ENCODE measurements at places on chromosomes 6 and 20.

- DNase-seq, result no peak
These were observed 26.5 kb downstream of the GLO1 start for GRCh38 chr6:38676236-38676973.

DNA sequence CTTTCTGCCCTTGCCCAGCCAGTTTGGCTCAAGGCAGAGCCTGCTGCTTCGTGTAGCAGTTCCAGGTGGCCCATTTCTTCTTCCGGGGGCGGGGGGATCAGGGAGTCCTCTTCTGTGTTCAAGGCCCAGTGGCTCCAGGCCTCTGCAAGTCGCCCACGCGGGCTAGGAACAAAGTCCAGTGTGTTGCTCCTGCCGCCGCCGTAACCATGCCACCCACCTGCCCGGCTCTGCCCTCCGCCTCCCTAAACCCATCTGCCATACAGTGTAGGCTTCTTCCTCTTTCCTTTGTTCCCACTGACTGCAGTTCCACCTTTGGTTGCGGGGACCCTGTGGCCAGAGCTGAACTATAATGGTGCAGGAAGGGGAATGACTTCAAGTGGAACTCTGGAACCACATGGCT lies 43.9 kb upstream of the SRF start:
- no peak for DNase-seq

GRCh38 chr20:17990278-17990972 lies 21.6 kb downstream of the MGME1 start:
- DNase-seq, result no peak

GRCh38 chr6:41604006-41604405 lies 34.3 kb upstream of the MDFI start:
- DNase-seq, result no peak

GRCh38 chr6:105791583-105792318 lies 294.4 kb upstream of the PRDM1 start:
- no peak for DNase-seq

- no peak for DNase-seq
These were observed 953.9 kb downstream of the KIF16B start for GRCh38 chr20:15619341-15619740.

- DNase-seq, result peak; percentile 62
These were observed 651 bp upstream of the CCND3 start for GRCh38 chr6:41942067-41942851.

DNA sequence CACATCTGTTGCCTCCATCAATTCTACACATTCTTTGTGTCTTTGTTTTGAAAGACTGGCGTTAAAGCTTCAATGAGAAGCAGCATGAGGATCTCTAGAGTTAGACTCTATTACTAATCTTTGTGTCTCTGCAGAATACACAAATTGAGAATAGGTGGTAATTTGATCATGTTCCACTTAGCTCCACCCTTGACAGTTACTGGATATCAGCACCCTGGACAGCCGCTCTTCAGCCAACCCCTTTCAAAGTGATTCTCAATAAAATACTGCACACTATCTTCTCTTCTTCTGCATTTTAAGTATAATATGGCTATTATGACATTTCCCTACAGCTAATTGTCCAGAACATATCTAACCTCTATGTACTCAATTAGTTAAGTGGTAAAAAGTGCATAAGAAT lies 54.3 kb upstream of the CNR1 start:
- peak; percentile 1 for DNase-seq

GRCh38 chr6:142459271-142459670 lies 157.5 kb downstream of the ADGRG6 start:
- no peak for DNase-seq

GRCh38 chr20:15925376-15925775 lies 647.9 kb downstream of the KIF16B start:
- no peak for DNase-seq

- no peak for DNase-seq
These were observed 5.5 kb downstream of the CASP8AP2 start for GRCh38 chr6:89834884-89835792.

DNA sequence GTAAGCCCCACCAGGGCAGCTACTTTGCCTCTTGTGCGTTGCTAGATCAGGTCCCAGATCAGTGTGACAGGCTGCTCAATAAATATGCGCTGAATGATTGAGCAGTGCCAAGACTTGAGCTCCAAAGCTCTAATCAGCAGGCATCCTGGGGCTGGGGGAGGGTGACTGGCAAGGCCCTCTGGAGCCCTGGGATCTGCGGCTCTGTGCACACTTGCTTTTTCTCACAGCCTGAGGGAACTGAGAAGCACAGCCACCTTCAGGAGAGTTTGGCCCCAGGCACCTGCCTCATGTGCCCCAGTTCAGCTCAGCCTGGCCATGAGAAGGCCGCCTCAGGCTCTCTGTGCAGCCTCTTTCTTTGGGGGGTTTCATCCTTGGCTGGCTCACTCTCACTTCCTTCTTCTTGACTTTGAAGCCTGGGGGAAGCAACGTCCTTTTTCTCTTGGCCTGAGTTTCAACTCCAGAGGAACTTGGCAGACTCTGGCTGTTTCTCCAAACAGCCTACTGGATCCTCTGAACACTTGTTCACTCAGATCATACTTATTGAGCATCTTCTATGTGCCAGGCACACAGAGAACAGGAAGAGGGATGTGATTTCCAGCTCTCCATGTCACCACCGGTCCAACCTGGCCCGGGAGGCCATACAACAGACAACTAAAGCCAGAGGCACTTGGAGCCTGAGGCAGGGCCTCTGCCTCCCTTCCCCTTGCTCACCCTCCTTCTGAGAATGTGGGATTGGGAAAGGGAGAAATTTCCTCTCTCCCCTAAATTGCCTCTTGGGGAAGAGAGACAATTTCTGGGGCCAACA lies 114.0 kb downstream of the VEGFA start:
- DNase-seq, result no peak

- no peak for DNase-seq
These were observed 41.0 kb upstream of the GCNT2 start for GRCh38 chr6:10479939-10480700.

DNA sequence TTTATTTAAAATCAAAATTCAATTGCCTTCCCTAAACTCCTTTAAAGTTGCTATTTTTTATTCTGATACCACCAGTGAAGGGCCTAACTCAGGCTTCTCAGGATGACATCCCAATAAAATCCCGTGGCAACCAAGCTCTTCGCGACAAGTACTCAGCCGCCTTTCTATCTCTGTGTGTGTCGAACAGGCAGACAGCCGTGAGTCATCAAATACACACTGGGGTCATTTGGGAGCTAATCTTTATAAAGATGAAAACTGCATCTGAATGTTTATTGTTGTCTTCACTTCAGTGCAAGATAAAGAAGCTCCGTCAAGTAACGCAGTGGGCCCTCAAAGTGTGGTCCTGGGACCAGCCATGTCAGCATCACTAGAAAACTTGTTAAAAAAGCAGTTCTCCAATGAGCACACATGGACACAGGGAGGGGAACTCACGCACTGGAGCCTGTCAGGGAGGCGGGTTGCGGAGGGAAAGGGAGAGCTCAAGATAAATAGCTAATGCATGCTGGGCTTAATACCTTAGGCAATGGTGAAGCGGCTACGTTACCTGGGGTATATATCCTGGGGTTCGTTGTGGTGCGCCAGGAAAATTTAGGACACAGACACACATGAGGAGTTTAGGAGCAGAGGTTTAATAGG lies 119.3 kb downstream of the RNF144B start:
- no peak for DNase-seq

DNA sequence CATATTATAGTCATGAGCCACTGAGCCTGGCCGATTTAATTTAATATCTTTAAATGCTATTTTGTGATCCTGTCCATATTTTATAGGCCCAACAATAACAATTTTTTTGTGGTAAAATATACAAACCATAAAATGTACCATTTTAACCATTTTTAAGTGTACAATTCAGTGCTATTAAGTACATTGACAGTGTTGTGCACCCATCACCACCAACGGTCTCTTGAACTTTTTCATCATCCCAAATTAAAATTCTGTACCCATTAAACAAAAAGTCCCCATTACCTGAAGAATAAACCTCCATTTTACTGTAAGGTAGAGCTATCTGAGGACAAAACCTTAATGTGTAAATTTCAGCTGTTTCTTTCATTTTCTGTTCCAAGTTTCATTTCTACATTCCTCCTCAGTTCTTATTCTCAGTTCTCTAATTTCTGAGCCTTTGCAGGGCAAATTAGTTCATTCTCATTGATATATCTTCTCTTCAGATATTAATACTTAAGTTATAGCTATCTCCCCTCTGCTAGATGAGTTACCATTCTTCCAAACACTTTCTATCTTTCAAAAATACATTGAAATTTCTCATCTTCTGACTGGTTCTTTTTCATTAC lies 10.3 kb downstream of the MTO1 start:
- DNase-seq, result no peak

DNA sequence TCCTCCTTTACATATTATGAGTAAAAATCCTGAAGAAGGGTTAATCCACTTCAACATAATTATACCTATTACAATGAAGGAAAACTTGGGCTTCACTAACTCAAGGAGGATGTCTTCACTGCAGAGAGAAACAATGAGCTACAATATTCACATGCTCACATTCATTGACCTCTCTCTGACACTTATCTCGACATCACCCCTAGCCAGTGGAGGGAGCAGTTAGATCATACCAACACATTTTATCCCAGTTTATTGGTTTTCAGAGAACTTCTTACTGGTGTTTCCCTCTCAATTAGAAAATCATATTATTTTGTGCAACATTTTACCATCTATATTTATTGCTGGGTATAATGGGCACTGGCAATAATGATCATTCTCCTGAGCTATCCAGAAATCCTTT lies 646.5 kb downstream of the TENT5A start:
- no peak for DNase-seq

DNA sequence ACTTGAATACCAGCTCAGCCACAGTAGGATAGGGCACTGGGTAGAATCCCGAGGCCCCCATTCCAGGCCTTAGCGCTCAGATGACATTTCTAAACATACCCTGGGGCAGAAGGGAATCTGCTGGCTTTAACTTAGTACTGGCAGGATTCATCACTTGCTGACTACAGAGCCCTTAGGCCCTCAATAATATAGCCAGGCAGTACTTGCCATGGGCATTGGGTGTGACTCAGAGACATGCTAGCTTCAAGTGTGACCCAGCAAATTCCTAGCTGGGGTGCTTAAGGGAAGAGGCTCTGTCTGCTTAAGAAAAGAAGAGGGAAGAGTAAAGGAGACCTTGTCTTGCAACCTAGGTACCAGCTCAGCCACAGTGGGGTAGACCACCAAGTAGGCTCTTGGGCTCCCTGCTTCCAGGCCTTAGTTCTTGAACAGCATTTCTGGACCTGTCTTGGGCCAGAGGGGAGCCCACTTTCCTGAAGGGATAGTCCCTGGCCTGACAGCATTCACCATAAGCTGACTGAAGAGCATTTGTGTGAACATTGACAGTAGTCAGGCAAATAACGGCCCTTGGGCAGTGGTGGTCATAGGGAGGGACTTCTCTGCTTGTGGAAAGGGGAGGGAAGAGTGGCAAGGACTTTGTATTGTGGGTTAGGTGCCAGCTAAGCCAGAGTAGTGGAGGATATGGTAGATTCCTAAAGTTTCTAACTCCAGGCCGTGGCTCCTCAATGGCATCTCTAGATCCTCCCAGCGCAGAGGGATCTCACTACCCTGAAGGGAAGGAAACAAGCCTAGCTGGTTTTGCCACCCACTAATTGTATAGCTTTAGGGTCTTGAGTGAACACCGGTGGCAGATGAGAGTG lies 48.5 kb upstream of the HACE1 start:
- no peak for DNase-seq

GRCh38 chr6:113457198-113457597 lies 399.9 kb upstream of the MARCKS start:
- DNase-seq, result peak; percentile 84

GRCh38 chr6:82712826-82713225 lies 349.2 kb downstream of the TPBG start:
- DNase-seq, result no peak

- DNase-seq, result no peak
These were observed 988.7 kb downstream of the KIF16B start for GRCh38 chr20:15584507-15584906.

- no peak for DNase-seq
These were observed 36.2 kb upstream of the SCUBE3 start for GRCh38 chr6:35177596-35177995.

GRCh38 chr6:106083618-106084017 lies 2.5 kb upstream of the PRDM1 start:
- DNase-seq, result no peak

GRCh38 chr20:10040070-10040975 lies 5.5 kb downstream of the ANKEF1 start:
- peak; percentile 26 for DNase-seq

GRCh38 chr6:1296079-1296478 lies 15.8 kb upstream of the FOXQ1 start:
- DNase-seq, result no peak

- DNase-seq, result no peak
These were observed 4.2 kb upstream of the EPHA7 start for GRCh38 chr6:93423542-93423941.

DNA sequence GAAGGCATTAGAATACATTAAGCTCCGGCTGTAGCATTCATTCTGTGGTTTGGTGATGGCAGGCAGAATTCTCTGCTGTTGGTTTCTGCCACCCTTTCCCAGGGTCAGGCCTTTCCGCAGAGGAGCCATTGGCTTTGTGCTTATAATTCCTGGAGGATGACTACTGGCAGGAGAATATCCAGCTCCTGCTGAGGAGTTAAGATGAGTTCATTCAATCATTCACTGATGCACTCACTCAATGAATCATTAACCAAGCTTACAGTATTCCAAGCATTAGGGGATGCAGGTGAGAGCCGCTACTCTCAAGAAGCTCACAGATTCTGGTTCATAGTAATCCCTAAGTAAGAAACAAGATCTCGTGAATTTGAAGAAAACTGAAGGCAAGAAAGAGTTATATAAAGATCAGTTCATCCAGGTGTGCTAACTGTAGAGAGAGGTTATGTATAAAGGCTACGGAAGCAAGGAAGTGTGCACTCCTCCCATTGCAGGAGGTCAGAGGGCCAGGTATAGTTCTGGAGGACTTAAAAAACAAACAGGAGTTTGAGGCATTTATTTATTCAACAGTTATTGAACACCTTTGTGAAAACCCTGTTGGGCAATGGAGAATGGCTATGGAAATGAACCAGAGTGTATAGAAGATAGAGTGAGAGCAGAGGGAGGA lies 75.5 kb downstream of the HMGN3 start:
- DNase-seq, result no peak

DNA sequence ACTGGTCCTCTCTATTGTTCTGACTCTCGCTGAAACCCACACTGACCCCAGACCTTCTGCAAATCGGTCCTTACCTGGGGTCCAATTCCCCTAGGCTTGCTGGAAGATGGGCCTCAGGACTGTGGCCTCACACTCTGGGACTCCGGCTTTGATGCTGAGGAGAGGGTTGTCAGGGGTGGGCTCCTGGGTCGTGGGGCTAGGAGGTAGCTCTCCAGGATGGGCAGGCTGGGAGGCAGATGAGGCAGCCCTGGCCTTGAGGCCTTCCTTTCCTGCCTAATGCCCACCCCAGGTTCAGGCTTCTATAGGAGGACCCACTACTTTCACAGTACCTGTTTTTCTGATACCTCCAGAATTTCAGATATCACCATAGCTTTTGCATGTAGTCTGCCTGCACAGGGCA lies 21.4 kb downstream of the HLA-F start:
- no peak for DNase-seq

DNA sequence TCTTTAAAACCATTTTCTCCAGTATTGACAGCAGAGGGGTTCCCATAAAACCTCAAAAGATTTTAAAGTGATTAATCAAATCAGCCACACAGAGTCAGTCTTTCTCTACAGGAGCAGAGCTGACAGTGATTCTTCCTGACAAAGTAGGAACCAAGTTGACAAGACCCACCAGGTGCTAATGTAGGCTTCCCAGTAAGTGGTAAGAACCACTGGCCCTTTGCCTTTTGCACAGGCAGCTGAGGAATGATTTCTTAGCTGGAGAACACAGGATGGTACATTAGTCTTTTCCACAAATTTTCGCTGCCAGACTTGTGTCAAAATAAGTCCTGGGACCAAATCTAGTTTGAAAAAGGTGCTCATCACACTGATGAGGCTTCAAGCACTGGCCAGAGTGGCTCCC lies 95.8 kb downstream of the ARMC2 start:
- DNase-seq, result no peak
